ENCODE measurements at places on chromosomes 16 and 17. TPM values are rescaled to one million over a fixed set of nuclear protein-coding genes. Genes with fewer than 3 reads are reported as not detected.
A peak's percentile ranks its signal among the peaks of the same experiment; 100 is the strongest.

DNA sequence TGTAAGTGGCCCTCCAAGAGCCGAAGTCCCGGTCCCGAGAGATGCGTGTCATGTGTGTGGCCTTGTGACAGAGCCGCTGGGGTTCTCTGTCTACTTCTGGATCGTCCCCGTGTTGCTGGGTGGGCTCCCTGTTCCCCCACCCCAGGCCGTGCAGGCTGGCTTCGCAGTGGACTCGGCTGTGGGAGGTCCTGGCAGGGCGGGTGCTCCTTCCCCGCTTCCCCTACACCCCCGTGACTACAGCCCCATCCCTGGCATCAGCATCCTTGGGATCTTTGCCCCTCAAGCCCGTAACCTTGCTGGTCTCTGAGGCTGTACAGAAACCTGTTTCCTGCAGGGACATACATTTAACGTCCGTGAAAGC is 136.3 kb downstream of the BANP start:
- DNase-seq = no peak
- H3K27ac ChIP-seq = no peak overlapping the region
- H3K36me3 ChIP-seq = peaks cover 4% of the 10 kb centered on the region
- no peaks in the 10 kb centered on the region for H3K27me3 ChIP-seq
- H3K4me1 ChIP-seq = peaks cover 25% of the 10 kb centered on the region
- no peak overlapping the region for H3K4me3 ChIP-seq

GRCh38 chr17:18261146-18261515 is 669 bp downstream of the MIEF2 start:
- H3K27ac ChIP-seq = peak overlapping the region; percentile 97
- H3K36me3 ChIP-seq = peaks cover 42% of the 10 kb centered on the region
- peaks cover 51% of the 10 kb centered on the region for H3K4me1 ChIP-seq
- no peaks in the 10 kb centered on the region for H3K27me3 ChIP-seq
- peak overlapping the region; percentile 98 for H3K4me3 ChIP-seq

DNA sequence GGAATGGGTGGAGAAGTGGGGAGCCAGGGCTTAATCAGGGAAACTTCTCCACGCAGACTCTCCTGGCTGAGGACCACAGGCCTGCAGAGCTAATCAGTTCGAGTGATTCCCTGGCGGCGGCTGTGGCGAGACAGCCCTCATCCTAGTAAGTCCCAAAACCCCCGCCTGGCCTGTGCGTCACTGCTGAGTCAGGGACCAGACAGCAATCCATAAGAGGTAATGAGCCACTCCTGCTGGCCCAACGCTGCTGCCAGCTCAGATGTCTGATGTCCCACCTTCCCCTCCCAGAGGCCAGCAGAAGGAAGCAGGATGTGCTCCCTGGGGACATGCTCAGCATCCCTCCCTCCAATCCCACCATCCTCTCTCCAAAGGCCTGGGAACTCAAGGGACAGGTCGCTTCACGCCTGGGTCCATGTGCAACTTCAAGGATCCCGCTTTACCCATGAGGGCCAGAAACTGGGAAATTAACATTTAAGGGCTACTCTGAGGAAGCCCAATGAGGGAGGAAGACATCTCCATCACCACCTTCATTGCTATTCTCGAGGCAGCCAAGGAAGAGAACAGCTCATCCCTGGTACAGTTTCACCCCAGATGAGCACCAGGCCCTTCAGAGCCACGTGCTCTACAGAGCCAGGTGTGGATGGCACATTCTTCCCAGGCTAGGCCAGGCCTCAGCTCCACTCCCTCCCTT is 7.9 kb downstream of the ACLY start:
- no peaks in the 10 kb centered on the region for H3K27me3 ChIP-seq
- peaks cover 85% of the 10 kb centered on the region for H3K36me3 ChIP-seq
- no peaks in the 10 kb centered on the region for H3K4me1 ChIP-seq
- no peak for DNase-seq

- H3K27ac ChIP-seq = no peak overlapping the region
- H3K27me3 ChIP-seq = no peaks in the 10 kb centered on the region
- peaks cover 34% of the 10 kb centered on the region for H3K4me1 ChIP-seq
- no peak for DNase-seq
- no peak overlapping the region for H3K4me3 ChIP-seq
These were observed 23.9 kb downstream of the UBE2G1 start for GRCh38 chr17:4342535-4342934.

DNA sequence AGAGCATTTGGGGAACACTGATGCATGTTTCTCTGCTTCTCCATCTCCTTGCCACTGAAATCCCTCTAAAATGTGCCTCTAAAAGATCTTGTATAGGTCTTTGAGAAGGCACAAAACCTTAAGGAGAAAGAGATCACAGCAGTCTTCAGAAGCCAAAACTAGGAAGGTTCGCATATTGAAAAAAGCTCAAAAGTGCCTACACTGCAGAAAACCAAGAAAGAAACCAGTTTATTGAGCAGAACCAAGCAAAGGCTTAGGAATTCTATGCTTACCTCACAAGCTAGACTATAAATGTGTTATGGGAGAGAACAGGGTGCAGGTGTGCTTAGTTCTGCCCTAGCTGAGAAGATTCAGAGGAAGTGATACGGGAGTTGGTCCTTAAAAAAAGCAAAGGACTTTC is 16.6 kb downstream of the DGKE start:
- no peaks in the 10 kb centered on the region for H3K27me3 ChIP-seq
- H3K36me3 ChIP-seq = peaks cover 56% of the 10 kb centered on the region
- H3K4me3 ChIP-seq = no peak overlapping the region
- no peaks in the 10 kb centered on the region for H3K4me1 ChIP-seq
- DNase-seq = no peak

Gene NAA60
- total RNA-seq = 28.0 TPM

- no peak overlapping the region for H3K27ac ChIP-seq
- peaks cover 22% of the 10 kb centered on the region for H3K4me1 ChIP-seq
- H3K27me3 ChIP-seq = no peaks in the 10 kb centered on the region
- H3K4me3 ChIP-seq = no peak overlapping the region
- DNase-seq = no peak
These were observed 47.7 kb downstream of the CLEC16A start for GRCh38 chr16:10992112-10992511.

Gene SNF8
- total RNA-seq = 96.5 TPM

Gene TSNAXIP1
- total RNA-seq = 1.2 TPM

- DNase-seq = peak; percentile 98
- H3K36me3 ChIP-seq = no peaks in the 10 kb centered on the region
- H3K4me1 ChIP-seq = peaks cover 17% of the 10 kb centered on the region
- H3K27ac ChIP-seq = peak within 1 kb of the TSS; percentile 95
- H3K27me3 ChIP-seq = no peaks in the 10 kb centered on the region
These were observed at the start of gene SNTB2 for GRCh38 chr16:69186642-69187445. Gene SNTB2, plus strand, starts transcription at chr16:69187164. Its CDS starts 3 bp downstream, at chr16:69187167.

Gene MEIOB
- not detected for total RNA-seq

DNA sequence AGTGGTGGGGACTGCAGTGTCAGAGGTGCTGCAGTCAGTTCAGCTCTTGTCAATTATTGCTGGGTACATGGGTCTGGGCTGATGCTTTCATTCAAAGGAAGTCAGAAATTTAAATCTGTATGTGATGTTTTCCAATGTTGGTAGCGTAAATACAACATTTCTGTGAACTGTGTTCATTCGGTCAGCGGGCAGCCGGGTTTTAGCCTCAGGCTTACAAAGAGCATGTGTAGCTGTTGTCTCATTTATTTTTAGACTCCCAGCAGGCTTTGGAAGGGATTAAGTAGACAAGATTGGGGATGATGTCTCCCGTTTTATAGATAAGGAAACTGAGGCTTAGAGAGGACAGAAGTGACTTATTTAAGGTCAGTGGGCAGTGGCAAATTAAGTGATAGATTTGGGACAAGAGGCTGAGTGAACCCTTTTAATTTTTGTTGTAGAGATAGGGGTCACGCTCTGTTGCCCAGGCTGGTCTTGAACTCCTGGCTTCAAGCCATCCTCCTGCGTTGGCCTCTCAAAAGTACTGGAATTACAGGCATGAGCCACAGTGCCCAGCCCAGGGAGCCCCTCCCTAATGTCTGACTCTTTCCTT is 8.1 kb downstream of the AQP8 start:
- DNase-seq = no peak
- peaks cover 5% of the 10 kb centered on the region for H3K4me1 ChIP-seq
- H3K4me3 ChIP-seq = no peak overlapping the region
- H3K36me3 ChIP-seq = no peaks in the 10 kb centered on the region
- H3K27me3 ChIP-seq = no peaks in the 10 kb centered on the region

Gene KLHL10
- total RNA-seq = 2.7 TPM

GRCh38 chr17:37610971-37611370 is 1.8 kb upstream of the SYNRG start:
- no peak for DNase-seq
- no peak overlapping the region for H3K4me3 ChIP-seq
- no peak overlapping the region for H3K27ac ChIP-seq
- peaks cover 32% of the 10 kb centered on the region for H3K36me3 ChIP-seq

DNA sequence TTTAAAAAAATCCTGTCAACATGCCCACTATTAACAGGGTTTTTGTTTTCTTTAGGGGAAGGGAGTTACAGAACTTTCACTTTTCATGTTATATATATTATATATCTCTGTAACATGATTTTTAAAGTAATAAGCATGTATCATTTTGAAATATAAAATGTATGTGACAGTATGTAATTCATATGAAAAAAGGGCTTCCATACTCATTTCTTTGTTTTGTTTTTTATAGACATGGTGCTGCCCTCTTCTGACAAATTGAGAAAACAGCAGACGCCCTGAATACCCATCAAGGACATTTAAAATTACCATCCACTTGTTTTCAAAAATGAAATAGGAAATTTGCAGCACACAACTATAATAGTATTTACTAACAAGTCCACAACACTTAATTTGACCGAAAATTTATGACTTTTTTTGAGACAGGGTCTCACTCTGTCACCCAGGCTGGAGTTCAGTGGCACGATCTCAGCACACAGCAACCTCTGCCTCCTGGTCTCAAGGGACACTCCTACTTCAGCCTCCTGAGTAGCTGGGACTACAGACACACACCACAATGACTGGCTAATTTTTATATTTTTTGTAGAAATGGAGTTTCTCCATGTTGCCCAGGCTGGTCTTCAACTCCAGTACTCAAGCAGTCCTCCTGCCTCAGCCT is 30.4 kb downstream of the CFDP1 start:
- H3K27me3 ChIP-seq = no peaks in the 10 kb centered on the region
- no peak for DNase-seq
- H3K4me3 ChIP-seq = no peak overlapping the region
- peak overlapping the region; percentile 74 for H3K27ac ChIP-seq

Gene FBXW10
- total RNA-seq = not detected

Gene CDH15
- 0.13 TPM for total RNA-seq

DNA sequence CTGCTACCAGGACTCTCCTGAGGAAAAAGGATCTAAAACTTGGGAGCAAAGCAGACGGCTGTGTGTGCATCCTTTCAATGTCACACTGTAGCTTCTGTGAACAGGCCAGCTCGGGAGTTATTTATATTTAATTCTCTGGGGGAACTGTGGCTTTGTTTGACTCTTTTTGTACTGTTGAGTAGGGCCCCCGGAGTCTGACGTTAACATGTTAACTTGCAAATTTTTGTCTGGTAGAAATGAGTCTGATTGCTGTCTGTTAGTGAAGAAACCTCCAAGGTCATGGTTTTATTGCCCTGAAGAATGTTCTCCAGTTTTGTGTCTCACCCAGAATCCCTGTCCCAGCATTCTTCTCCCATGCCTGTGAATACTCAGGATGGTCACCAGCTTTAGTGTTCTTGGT is 14.2 kb upstream of the KCNG4 start:
- H3K27ac ChIP-seq = no peak overlapping the region
- no peaks in the 10 kb centered on the region for H3K36me3 ChIP-seq
- H3K4me1 ChIP-seq = no peaks in the 10 kb centered on the region
- no peak for DNase-seq
- H3K4me3 ChIP-seq = no peak overlapping the region

GRCh38 chr17:48571024-48571818 is 6.9 kb downstream of the HOXB4 start:
- no peaks in the 10 kb centered on the region for H3K36me3 ChIP-seq
- peak overlapping the region; percentile 76 for H3K4me3 ChIP-seq
- H3K27ac ChIP-seq = peak overlapping the region; percentile 97
- peaks cover 100% of the 10 kb centered on the region for H3K4me1 ChIP-seq
- no peaks in the 10 kb centered on the region for H3K27me3 ChIP-seq
- DNase-seq = no peak

- no peaks in the 10 kb centered on the region for H3K27me3 ChIP-seq
- peak overlapping the region; percentile 28 for H3K27ac ChIP-seq
- H3K36me3 ChIP-seq = peaks cover 95% of the 10 kb centered on the region
- H3K4me3 ChIP-seq = no peak overlapping the region
- DNase-seq = no peak
These were observed 28.8 kb downstream of the GINS2 start for GRCh38 chr16:85659805-85660511.

Gene CACNG5
- not detected for total RNA-seq

Gene GDPD3
- total RNA-seq = 3.7 TPM

- H3K4me1 ChIP-seq = no peaks in the 10 kb centered on the region
- no peaks in the 10 kb centered on the region for H3K36me3 ChIP-seq
- H3K4me3 ChIP-seq = no peak overlapping the region
- no peak for DNase-seq
- H3K27ac ChIP-seq = no peak overlapping the region
- H3K27me3 ChIP-seq = no peaks in the 10 kb centered on the region
These were observed 1103.5 kb upstream of the RBFOX1 start for GRCh38 chr16:6229186-6229585.

- H3K27ac ChIP-seq = no peak overlapping the region
- H3K36me3 ChIP-seq = peaks cover 5% of the 10 kb centered on the region
- no peaks in the 10 kb centered on the region for H3K4me1 ChIP-seq
- no peak for DNase-seq
- H3K4me3 ChIP-seq = no peak overlapping the region
These were observed 25.0 kb upstream of the ADAM11 start for GRCh38 chr17:44733753-44734152.

Gene IGSF6
- total RNA-seq = 0.69 TPM

GRCh38 chr17:29748400-29748799 is 125.7 kb upstream of the CORO6 start:
- no peak for DNase-seq
- H3K36me3 ChIP-seq = peaks cover 19% of the 10 kb centered on the region
- H3K27me3 ChIP-seq = no peaks in the 10 kb centered on the region
- peaks cover 38% of the 10 kb centered on the region for H3K4me1 ChIP-seq

Gene ATAD5
- total RNA-seq = 1.7 TPM

GRCh38 chr17:8220783-8221662 is 10.6 kb upstream of the AURKB start:
- DNase-seq = peak; percentile 99
- peaks cover 34% of the 10 kb centered on the region for H3K4me1 ChIP-seq
- H3K4me3 ChIP-seq = peak overlapping the region; percentile 71
- no peaks in the 10 kb centered on the region for H3K27me3 ChIP-seq

DNA sequence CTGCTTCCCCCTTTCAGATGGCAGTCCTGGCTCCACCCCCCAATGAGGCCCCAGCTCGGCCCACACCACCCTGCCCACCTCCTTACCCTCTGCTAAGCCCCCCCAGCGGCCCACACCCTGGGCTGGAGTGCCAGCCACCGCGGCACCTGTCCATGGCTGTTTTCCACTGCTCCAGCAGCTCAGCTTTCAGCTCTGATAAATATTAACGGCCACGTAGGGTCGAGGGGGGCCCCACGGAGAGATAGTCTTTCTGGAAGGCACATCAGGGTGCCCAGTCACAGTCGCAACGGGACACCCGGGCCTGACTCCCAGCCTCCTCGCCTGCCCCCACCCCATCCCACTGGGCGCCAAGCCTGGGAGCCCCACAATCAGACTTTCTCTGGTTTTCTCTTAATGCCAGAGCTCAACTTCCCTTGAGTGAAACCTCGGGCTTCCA is 46.5 kb upstream of the CIBAR2 start:
- no peaks in the 10 kb centered on the region for H3K27me3 ChIP-seq
- no peaks in the 10 kb centered on the region for H3K36me3 ChIP-seq
- no peak for DNase-seq
- no peak overlapping the region for H3K4me3 ChIP-seq
- H3K27ac ChIP-seq = no peak overlapping the region
